ENCODE measurements at places on chromosomes 11 and 22. TPM values are rescaled to one million over a fixed set of nuclear protein-coding genes. Genes with fewer than 3 reads are reported as not detected.

Gene GVQW3
- total RNA-seq: 2.6 TPM

Gene MAPK1
- 130 TPM for total RNA-seq

Gene OR8B3
- total RNA-seq: not detected

Gene MS4A8
- not detected for total RNA-seq

Gene CD6
- 12.0 TPM for total RNA-seq

Gene OR2AT4
- total RNA-seq: not detected

Gene CCDC134
- total RNA-seq: 9.2 TPM

Gene HYOU1
- 120 TPM for total RNA-seq

Gene MYO7A
- 5.4 TPM for total RNA-seq

Gene NTM
- not detected for total RNA-seq

Gene PANX3
- not detected for total RNA-seq

Gene SHANK3
- not detected for total RNA-seq

Gene YIF1A
- total RNA-seq: 53.4 TPM

Gene CAPN5
- 0.71 TPM for total RNA-seq

Gene KCNK7
- total RNA-seq: 1.1 TPM

Gene MOV10L1
- not detected for total RNA-seq

Gene ACCSL
- total RNA-seq: not detected

Gene MPEG1
- total RNA-seq: 145 TPM

Gene ZNRD2
- 40.9 TPM for total RNA-seq

Gene RAG2
- not detected for total RNA-seq

Gene USP2
- not detected for total RNA-seq

Gene ALKBH8
- total RNA-seq: 12.4 TPM

Gene APOA4
- not detected for total RNA-seq
